ENCODE measurements at places on chromosomes 6 and 20. TPM values are rescaled to one million over a fixed set of nuclear protein-coding genes. Genes with fewer than 3 reads are reported as not detected.

GRCh38 chr6:37074053-37074827 lies 68.8 kb downstream of the FGD2 start:
- H3K4me3 ChIP-seq = no peak overlapping the region
- DNase-seq = no peak
- no peaks in the 10 kb centered on the region for H3K36me3 ChIP-seq

GRCh38 chr20:40493071-40493470 lies 196.0 kb downstream of the MAFB start:
- H3K36me3 ChIP-seq = no peaks in the 10 kb centered on the region
- no peaks in the 10 kb centered on the region for H3K27me3 ChIP-seq
- no peaks in the 10 kb centered on the region for H3K4me1 ChIP-seq
- peak; percentile 29 for DNase-seq
- no peak overlapping the region for H3K4me3 ChIP-seq

DNA sequence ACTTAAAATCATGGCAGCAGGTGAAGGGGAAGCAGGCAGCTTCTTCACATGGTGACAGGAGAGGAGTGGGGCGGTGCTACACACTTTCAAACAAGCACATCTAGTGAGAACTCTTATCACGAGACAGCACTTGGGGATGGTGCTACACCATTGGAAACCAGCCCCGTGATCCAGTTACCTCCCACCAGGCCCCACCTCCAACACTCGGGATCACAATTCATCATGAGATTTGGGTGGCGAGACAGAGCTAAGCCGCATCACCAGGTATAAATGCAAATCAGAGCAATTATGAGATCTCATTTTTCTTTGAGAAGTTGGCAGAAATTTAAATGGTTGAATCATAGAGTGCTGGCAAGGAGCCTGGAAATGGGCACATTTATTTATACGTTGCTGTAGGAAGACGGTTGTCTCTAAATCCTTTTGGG lies 31.4 kb downstream of the IGF2R start:
- H3K27ac ChIP-seq = no peak overlapping the region
- no peaks in the 10 kb centered on the region for H3K27me3 ChIP-seq

- no peaks in the 10 kb centered on the region for H3K27me3 ChIP-seq
- H3K4me3 ChIP-seq = no peak overlapping the region
- no peak for DNase-seq
- H3K27ac ChIP-seq = no peak overlapping the region
Observed at GRCh38 chr20:51700809-51701285, 67.3 kb downstream of the ATP9A start.

DNA sequence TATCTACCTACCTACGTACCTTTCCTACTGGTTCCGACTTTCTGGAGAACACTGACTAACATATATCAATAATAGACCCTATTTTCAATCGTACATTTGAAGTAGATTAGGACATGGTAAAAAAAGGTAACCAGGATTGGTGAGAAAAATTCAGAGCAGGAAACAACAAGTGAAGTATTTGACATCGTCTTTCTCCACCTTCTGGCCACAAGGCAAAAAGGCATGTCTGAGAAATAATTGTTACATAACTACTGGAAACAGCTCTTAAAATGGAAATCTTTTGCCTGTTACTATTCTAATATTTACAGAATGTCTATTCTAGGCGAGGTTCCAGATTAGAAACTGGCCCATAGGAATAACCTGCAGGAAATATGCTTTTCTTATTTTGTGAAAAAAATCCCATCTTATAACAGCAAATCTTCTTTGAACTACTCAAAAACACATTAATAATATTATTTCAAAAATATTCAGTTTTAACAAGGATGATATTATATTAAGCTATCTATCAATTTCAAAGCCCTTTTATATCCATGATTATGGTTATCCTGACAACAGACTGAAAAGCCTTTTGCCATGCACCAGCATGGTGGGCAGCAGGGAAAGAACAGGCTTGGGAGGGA lies 80.8 kb downstream of the RCAN2 start:
- H3K4me1 ChIP-seq = peaks cover 37% of the 10 kb centered on the region
- DNase-seq = peak; percentile 26
- no peaks in the 10 kb centered on the region for H3K36me3 ChIP-seq

DNA sequence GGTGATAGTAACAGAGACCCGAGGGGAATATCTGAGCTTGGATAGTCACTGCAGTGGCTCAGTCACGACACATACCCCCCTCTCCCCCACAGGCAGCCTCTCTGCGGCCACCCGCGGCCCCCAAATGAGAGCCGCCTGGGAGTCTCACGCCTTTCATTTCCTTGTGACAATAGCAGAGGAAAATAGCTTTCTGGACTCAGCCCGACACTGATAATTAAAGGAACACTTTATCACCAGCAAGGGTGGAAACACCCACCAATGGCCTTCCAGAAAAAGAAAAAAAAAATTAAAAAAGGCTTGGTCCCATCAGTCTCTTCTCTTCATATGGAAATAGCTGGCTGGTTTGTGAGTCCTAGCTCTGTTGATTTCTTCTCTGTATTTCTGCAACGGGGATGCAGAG lies 35.1 kb upstream of the KCNG1 start:
- peaks cover 19% of the 10 kb centered on the region for H3K27me3 ChIP-seq
- H3K4me1 ChIP-seq = no peaks in the 10 kb centered on the region
- H3K27ac ChIP-seq = no peak overlapping the region
- no peak overlapping the region for H3K4me3 ChIP-seq

DNA sequence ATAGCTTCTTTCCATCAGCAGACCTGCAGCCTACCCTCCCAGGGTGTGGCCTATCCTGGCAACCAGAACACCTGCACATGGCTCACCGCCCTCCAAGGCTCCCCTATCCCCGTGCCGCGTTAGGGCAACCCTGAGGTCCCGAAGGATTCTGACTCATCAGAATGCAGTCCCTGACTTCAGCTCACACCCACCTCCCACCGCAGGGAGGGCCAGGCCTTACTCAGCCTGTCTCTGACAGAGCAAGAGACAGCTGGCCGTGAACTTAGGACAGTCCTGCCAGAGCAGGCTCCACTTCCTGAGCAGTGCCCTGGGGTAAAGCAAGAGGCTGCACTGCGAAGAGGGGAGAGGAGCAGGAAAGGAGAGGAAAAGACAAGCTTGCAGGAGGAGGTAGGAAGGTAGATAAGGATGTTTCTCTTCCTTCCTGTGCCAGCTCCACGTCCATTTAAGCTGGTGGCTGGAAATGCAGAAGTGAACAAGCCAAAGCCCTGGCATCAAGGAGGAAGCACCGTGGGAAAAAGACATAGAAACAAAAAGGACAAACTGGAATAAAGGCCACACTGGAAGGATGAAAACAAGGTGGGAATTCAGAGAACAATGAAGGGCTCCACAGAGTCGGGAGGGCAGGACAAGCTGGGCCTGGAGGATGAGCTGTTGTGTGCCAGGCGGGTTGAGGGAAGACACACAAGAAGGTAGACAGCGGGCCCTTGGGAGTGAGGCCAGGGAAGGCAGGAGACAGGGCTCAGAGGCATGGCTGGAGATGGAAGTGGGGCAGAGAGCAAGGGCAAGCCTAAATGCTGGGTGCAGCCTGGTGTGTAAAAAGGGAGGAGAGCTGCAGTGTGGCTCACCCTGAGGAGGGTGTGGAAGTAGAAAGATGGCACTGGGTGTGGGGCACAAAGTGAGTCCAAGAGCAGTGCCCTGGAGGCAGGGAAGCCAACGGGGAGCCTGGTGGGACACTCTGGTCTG lies 102.7 kb downstream of the SLC23A2 start:
- H3K36me3 ChIP-seq = peaks cover 18% of the 10 kb centered on the region
- H3K27ac ChIP-seq = no peak overlapping the region
- no peak for DNase-seq
- peaks cover 6% of the 10 kb centered on the region for H3K4me1 ChIP-seq

DNA sequence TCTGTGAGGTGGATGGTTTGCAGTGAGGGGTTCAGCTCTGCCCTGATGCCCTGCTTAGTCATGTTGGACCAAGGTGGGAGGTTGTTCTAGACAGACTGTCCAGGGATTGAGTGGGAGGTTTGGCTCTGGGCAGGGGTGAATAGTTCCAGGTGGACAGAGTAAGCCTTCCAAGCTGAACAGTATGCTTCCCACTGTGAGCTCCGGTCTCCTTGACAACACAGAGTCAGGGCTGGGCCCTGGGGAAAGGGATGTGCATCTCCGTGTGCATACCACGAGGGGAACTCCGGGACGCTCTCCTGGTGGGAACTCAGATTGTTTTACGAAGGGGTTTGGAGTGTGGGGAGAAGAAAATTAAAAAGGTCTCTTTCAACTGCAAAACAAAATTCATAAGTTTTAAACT lies 174.7 kb downstream of the DHX35 start:
- H3K4me3 ChIP-seq = no peak overlapping the region
- H3K27me3 ChIP-seq = no peaks in the 10 kb centered on the region
- no peak for DNase-seq
- H3K4me1 ChIP-seq = no peaks in the 10 kb centered on the region

GRCh38 chr6:35669451-35670045 lies 19.2 kb downstream of the FKBP5 start:
- H3K27me3 ChIP-seq = no peaks in the 10 kb centered on the region
- H3K36me3 ChIP-seq = no peaks in the 10 kb centered on the region
- H3K4me1 ChIP-seq = peaks cover 30% of the 10 kb centered on the region
- peak overlapping the region; percentile 50 for H3K27ac ChIP-seq
- peak overlapping the region; percentile 37 for H3K4me3 ChIP-seq

DNA sequence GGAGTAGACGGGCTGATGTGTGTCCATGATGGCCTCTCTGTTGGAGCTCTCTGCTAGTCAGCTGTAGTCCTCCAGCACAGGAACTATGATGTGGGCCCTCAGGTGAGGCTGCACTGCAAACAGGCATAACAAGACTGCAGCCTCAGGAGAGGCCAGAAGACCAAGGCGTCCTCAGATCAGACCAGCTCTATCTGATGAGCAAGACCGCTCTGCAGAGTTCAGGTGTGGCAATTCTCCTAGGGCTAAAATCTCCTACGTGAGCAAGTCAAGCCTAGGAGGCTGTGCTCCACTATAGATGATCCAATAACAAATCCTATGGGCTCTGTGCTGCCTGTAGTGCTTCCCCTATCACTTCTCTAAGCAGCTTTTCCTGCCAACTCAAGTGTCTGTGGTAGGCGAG lies 633.4 kb upstream of the SYNCRIP start:
- no peak overlapping the region for H3K4me3 ChIP-seq
- DNase-seq = no peak
- H3K27me3 ChIP-seq = no peaks in the 10 kb centered on the region
- H3K36me3 ChIP-seq = no peaks in the 10 kb centered on the region
- H3K4me1 ChIP-seq = no peaks in the 10 kb centered on the region

- no peaks in the 10 kb centered on the region for H3K4me1 ChIP-seq
- DNase-seq = no peak
- no peaks in the 10 kb centered on the region for H3K27me3 ChIP-seq
- no peak overlapping the region for H3K4me3 ChIP-seq
- H3K36me3 ChIP-seq = no peaks in the 10 kb centered on the region
Observed at GRCh38 chr6:134253681-134254080, 64.2 kb downstream of the SGK1 start.

DNA sequence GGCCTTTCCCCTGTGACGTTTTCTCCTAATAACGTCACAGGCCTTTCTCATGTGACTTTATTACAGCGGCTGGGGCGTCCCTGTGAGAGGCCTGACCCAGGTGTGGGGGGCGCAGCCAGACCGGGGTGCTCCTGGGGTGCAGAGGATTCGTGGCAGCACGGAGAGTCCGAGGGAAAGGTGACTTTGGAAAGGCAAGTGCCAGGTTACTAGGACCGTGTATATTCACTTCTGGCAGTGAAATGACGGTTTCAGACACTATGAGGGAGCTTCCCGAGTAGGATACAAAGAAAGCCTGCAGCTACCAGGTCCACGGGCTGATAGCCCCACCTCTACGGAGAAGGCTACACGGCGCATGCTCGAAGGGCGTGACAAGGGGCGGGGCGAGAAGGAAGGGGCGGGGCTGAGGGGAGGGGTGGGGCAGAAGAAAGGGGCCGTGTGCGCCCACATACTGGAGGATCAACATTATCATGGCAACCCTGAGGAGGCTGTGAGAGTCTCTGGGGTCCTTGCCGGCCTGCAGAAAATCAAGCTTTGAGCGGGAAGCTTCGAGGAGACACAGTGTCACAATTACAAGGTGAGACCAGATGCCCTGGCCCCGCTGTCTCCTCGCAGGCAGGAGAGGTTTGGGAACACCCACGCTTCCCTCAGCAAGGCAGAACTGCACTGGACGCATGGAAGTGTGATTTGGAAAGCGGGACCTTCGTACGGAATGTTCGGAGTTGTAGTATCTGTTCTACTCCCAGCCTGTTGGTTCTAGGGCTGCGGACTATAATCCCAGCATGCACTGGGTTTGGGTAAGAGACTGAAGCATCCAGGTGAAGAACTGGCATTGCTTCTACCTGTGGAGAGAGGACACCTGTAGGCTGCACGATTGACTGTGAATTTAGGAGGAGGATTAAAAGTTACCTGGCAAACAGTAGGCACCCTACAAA lies 54.4 kb upstream of the ZNF337 start:
- peak overlapping the region; percentile 50 for H3K27ac ChIP-seq
- no peaks in the 10 kb centered on the region for H3K36me3 ChIP-seq
- no peaks in the 10 kb centered on the region for H3K27me3 ChIP-seq

DNA sequence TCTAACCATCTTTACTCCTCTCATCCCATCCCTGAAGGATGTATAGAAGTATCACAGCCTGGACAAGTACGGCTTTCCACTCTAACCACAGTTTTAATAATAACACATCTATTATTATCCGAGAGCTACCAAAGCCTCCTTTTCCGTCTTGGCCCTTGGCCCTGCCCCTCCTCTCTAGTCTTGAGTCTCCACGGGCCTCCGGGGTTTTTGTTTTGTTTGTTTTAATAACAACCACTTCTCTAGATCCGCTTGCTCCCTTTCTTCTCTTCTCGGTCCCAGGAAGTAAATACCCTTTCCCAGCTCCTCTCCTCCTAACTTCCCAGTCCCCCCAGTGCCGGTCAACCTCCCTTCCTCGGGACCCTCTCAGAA lies 661 bp downstream of the LCA5 start:
- H3K27me3 ChIP-seq = no peaks in the 10 kb centered on the region
- H3K36me3 ChIP-seq = no peaks in the 10 kb centered on the region
- peak overlapping the region; percentile 81 for H3K4me3 ChIP-seq
- H3K27ac ChIP-seq = peak overlapping the region; percentile 74
- peak; percentile 39 for DNase-seq

NKAIN4 gene
- total RNA-seq = not detected

ULBP3 gene
- 1.3 TPM for total RNA-seq
